Stimulated activated CD4-positive, alpha-beta T cell treated with anti-CD3 and anti-CD28 coated beads, Interleukin-2, amount 100 ng/mL, for 48 hours (primary cell): ENCODE measurements at places on chromosomes 2 and 18.

DNA sequence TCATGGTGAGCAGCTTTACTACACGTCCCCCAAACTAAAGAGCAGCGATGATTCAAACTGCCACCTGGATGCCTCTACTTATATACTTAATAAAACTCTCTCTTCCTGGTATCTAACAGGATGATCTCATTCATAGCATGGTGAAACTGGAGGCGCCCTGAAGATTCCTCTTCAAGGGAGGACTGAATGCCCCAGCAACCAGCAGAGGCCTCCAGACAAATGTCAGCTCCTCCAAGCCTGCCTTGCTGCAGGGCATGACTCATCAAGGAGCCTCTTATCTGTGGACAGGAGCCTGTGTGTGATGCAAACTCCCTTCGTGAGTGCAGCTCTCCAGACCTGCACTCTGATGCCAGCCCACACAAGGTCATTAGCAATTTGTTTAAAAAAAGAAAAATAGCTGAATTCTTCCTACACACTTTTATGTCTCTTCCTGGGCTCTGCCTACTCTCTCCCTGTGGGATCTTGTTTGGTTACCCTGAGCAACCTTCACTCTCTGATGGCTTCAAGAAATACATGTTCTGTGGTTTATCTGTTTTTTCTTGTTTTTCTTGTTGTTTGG lies 30.2 kb downstream of the LONRF2 start:
- peak; percentile 15 for DNase-seq

DNA sequence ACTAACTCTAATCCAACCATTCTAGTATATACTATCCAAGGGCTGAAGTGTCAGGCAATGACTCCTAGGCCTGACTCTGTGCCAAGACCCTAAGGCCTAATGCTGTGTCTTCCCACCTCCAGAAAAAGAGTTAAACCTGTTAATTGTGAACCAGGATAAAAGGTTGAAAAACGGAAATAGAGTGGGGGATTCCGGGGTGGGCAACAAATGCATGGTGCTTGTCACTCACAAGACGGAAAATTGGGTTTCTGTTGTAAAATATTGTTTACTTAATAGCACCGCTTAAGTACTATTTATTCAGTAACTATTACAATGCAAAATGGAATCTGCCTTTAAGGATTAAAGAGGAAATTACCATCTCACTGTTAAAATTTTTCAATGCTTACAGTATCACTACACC lies 3.2 kb downstream of the STK17B start:
- no peak for DNase-seq

DNA sequence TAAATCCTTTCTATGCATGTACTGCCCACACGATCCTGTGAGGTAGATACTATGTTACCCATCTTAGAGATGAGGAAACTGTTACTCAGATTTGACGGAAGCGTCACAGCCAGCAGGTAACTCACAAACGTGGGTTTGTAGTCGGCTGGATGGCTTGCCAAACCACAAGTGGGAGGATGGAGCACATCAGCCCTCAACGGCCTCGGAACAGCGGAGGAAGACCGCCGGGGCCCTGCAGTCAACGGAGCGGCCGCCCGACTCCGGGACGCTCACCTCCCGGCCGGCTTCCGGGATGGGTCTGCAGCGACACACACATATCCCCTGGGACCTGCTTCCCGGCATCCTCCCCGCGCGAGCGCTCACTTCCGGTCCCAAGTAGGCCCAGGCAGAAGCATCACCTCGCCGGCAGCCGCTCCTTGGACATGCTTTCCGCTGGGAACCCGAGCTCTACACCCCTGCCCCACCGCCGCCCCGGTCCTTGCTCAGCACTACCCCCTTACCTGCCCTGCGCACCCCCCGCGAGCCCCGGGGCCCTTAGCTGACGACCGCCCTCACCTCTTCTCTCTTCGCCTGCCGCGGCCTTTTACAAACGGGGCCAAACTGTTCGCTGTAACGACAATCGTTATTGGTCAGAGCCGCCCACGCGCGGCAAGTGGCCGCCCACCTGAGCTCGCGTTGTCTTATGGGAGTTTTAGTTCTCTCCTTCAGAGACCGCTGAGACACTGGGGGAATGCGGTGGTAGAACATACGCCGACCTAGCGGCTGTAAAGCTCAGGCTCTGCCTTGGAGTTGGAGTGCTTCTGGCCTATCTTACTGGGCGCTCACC lies at the start of gene C2orf42:
TSS of gene C2orf42 (minus strand) at position 602 of the 826 bp plus-strand sequence. CDS start 9,034 bp downstream, outside the sequence.
- peak; percentile 96 for DNase-seq

- DNase-seq = no peak
These were observed 54.0 kb upstream of the OTX1 start for GRCh38 chr2:62996534-62997186.

- no peak for DNase-seq
These were observed 148.5 kb downstream of the MGAT5 start for GRCh38 chr2:134402410-134402809.

GRCh38 chr2:72220170-72220569 lies 72.5 kb upstream of the CYP26B1 start:
- DNase-seq = no peak

GRCh38 chr2:145495590-145495989 lies 975.7 kb upstream of the ZEB2 start:
- no peak for DNase-seq
